ENCODE measurements at places on chromosomes 1 and 21.

- DNase-seq = no peak
These were observed 623 bp downstream of the CAPN2 start for GRCh38 chr1:223712850-223713474.

GRCh38 chr1:88610687-88611086 is 73.4 kb upstream of the PKN2 start:
- no peak for DNase-seq

GRCh38 chr21:17371450-17371849 is 141.4 kb upstream of the CXADR start:
- no peak for DNase-seq

GRCh38 chr1:46133181-46133658 is 791 bp upstream of the PIK3R3 start:
- DNase-seq = no peak
